A673 (cell line): ENCODE measurements at places on chromosomes 12 and 14.

DNA sequence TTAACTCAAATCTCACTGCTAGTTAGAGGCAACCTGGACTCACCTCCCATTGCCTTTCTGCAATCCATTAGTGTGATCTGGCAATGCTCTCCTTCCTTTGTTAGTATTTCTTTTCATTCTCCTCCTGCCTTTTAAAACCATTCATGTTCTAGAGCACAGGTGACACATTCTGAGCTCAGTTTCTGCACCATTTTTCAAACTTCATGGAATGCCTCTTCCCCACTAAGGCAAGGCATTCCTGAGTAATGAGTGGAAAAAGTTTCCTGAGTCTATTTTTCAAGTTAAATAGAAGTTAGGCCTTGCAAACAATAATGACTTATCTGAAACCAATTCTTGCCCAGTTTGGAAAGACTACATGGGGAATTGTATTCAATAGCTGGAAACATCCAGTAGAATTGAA lies 1001.8 kb downstream of the BCL11B start:
- H3K27ac ChIP-seq, result no peak overlapping the region
- no peaks in the 10 kb centered on the region for H3K4me1 ChIP-seq
- H3K4me3 ChIP-seq, result no peak overlapping the region
- DNase-seq, result no peak

DNA sequence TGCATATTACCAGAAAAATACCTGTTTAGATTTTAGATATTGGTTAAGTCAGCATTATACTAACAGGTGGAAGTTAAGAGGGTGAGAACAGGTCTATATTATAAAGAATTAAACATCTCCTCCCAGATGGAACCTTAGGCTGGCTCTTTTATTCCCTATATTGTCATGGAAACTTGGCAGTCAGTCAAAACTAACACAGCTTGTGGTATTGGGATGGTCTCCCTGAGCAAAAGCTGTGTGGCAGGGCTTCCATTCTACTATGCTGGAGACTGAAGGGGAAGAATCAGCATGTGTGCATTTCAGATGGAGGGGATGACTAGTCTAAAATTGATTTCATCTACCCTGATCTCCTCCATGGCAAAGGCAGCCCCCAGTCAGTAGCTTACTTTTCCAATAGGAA lies 66.7 kb downstream of the SMOC1 start:
- H3K4me3 ChIP-seq, result no peak overlapping the region
- no peak for DNase-seq
- no peaks in the 10 kb centered on the region for H3K4me1 ChIP-seq
- no peaks in the 10 kb centered on the region for H3K36me3 ChIP-seq

- H3K27ac ChIP-seq, result no peak overlapping the region
- no peaks in the 10 kb centered on the region for H3K4me1 ChIP-seq
- no peak overlapping the region for H3K4me3 ChIP-seq
- H3K36me3 ChIP-seq, result no peaks in the 10 kb centered on the region
- H3K27me3 ChIP-seq, result no peaks in the 10 kb centered on the region
- no peak for DNase-seq
These were observed 20.5 kb downstream of the TMEM116 start for GRCh38 chr12:111992464-111992863.

DNA sequence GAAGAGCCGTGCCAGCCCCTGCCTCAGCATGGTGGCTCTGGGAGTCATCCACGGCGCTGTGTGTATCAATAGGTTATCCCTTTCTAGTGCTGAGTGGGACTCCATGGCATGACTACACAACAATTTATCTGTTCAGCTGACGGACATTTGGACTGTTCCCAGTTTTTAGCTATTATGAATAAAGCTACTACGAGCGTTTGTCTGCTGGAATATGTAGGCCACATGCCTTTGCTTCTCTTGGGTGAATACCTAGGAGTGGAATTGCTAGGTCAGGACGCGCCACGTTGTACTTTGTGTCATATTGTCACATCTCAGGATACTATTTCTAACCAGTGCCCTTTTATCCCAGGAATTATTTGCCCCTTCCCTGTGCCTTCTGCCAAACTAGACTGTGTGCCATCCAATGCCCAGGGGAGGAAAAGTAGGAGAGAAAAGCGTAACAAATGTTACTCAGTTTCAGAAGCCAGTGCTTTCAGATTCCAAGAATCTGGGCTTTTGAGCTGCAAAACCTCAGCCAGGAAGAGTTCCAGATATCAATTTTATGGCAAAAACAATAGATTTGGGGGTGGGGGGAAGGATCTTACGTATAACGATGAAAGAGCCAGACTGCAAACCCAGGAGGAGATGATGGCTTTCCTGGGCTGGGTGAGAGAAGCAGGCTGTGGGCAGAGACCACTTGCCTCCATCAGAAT lies 62.5 kb upstream of the NCOR2 start:
- no peaks in the 10 kb centered on the region for H3K36me3 ChIP-seq
- peaks cover 13% of the 10 kb centered on the region for H3K4me1 ChIP-seq
- DNase-seq, result no peak

- no peak overlapping the region for H3K4me3 ChIP-seq
- no peak for DNase-seq
- no peaks in the 10 kb centered on the region for H3K36me3 ChIP-seq
- H3K27ac ChIP-seq, result no peak overlapping the region
- no peaks in the 10 kb centered on the region for H3K27me3 ChIP-seq
These were observed 61.0 kb upstream of the ZDHHC17 start for GRCh38 chr12:76702946-76703345.

- H3K36me3 ChIP-seq, result no peaks in the 10 kb centered on the region
- H3K27ac ChIP-seq, result peak overlapping the region; percentile 82
- H3K4me3 ChIP-seq, result no peak overlapping the region
- peak; percentile 52 for DNase-seq
- peaks cover 23% of the 10 kb centered on the region for H3K4me1 ChIP-seq
- H3K27me3 ChIP-seq, result no peaks in the 10 kb centered on the region
These were observed 1.4 kb upstream of the TRMT61A start for GRCh38 chr14:103527408-103528145.

- H3K4me3 ChIP-seq, result no peak overlapping the region
- no peaks in the 10 kb centered on the region for H3K36me3 ChIP-seq
- H3K27me3 ChIP-seq, result no peaks in the 10 kb centered on the region
- no peak overlapping the region for H3K27ac ChIP-seq
These were observed 6.8 kb upstream of the SIX1 start for GRCh38 chr14:60655898-60656685.
